ENCODE measurements at places on chromosomes 6 and 20.

DNA sequence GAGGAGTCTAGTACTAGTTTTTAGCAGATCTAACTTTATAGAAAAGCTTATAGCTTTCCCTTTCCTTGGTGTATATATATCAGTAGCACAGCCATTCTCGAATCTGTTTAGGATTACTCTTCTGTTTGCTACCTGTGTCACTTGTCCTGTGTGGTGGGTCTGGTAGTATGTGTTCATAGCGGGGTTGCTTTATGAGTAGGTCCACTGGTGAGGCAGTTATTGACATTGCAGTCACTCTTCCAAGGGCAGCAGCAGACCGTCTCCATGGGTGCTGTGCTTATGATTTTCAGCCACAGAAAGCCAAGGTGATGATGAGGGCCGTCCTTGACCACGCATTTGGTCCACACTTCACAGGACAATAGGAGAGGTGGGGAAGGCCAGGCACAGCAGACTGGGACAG is 171.5 kb downstream of the CDKAL1 start:
- no peak for DNase-seq

DNA sequence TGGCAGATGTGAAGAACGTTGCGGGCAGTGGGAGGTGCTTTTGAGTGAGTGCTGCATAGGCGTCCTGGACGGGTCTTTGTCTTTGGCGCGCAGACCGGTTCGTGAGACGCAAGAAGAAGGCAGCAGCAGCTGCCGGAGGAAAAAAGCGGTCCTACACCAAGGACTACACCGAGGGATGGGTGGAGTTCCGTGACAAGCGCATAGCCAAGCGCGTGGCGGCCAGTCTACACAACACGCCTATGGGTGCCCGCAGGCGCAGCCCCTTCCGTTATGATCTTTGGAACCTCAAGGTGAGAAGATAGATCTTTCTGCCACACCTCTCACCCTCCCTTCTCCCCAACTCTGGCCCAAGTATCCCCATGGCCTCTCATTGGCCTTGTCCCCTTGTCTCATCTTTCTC is 1.1 kb downstream of the ABT1 start:
- no peak for DNase-seq

GRCh38 chr6:149052350-149053106 is 265.0 kb upstream of the TAB2 start:
- DNase-seq, result no peak

GRCh38 chr20:46028772-46029371 is at the start of gene SLC12A5:
Gene SLC12A5 (plus strand): TSS chr20:46029215. CDS start chr20:46029345, 130 bp downstream.
- no peak for DNase-seq

DNA sequence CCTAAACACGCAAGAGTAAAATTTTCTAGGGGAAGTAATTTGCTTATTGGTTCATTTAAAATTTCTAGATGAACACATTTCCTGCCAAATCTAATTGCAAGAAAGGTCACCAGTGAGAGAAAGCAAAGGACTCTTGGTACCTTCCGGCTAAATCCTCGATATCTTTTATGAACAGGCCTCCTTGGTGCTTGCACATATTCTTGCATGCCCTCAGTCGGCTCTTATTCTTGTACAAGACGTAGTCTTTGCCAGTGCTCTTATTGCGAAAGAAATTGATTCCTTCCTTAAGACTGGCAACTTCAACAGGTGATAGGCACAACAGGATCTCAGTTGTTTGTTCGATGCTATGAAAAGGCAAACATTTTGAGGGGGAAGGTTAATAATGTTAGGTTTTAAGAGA is 141.7 kb upstream of the CARMIL1 start:
- DNase-seq, result no peak
